ENCODE measurements at places on chromosomes 16 and 17.

- no peak for DNase-seq
Observed at GRCh38 chr16:84391151-84392030, 23.1 kb downstream of the ATP2C2 start.

DNA sequence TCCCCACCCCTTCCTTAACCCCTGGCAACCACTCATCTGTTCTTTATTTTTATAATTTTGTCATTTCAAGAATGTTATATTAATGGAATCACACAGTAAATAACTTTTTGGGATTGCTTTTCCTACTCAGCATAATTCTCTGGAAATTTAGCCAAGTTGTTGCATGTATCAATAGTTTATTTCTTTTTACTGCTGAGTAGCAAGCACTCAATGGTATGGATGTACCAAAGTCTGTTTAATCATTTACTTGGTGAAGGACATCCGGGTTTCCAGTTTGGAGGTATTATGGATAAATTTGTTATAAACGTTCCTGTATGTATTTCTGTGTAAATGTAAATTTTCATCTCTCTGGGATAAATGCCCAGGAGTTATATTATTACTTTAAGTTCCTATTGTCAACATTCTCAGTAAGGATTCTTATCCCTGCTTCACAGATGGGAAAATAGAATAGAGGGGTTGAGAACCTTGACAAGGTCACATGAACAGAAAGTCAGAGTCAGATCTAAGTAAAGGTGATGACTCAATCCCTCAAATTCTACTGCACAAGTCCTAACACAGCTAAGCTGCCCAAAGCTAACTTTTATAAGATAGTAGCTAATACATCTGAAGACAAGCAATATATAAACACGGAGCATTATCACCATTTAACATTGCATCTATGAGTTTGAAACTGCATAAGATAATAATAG is 62.4 kb upstream of the MTMR4 start:
- DNase-seq, result no peak

- no peak for DNase-seq
Observed at GRCh38 chr16:12586701-12587100, 217.0 kb downstream of the CPPED1 start.

DNA sequence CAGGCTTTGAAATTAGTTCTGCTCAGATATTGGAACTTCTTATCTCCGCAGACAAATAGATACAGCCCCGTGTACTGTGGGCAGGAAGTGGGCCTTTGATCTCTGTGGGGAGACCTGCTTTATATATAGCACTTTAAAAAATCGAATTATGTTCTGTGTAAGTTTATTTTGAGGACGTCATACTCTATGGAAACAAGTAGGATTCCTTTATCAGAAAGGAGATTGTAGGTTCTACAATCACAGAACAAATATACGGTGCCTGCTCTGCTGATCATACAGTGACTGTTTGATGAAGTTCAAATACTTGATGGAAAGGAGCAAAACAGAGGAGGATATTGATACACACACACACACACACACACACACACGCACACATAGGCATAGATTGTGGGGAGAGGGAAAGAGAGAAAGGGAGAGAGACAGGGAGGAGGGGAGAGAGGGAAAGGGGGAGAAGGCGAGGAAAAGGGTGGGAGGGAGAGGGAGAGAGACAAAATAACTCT is 14.7 kb upstream of the TMEM220 start:
- DNase-seq, result no peak

DNA sequence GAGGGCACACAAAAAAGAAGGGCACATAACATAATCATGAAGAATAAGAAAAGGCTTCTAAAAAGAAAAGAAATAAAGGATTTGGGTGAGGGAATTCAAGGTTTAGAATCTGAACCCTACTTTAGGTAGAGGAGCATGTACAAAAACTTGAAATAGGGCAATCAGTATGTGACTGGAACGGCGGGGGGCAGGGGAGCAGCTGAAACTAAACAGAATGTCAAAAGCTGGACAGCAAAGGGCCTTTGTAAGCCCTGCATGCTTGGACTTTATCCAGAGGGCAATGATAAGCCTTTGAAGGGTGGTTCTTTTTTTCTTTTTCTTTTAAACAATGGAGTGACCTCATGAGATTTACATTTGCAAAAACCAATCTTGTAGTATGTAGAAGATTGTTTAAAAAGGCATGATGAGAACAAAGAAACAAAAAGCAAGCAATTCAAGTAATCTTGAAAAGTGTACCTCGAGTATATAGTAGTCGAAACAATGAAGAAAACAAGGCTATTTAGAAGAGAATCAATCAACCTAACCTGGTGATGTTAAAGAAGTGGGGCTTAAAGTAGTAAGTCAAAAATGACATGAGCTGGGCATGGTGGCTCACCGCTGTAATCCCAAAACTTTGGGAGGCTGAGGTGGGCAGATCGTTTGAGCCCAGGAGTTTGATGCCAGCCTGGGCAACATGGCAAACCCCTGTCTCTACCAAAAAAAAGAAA is 46.7 kb upstream of the ANKFY1 start:
- DNase-seq, result no peak

GRCh38 chr17:12098568-12098967 is 77.9 kb downstream of the MAP2K4 start:
- no peak for DNase-seq

DNA sequence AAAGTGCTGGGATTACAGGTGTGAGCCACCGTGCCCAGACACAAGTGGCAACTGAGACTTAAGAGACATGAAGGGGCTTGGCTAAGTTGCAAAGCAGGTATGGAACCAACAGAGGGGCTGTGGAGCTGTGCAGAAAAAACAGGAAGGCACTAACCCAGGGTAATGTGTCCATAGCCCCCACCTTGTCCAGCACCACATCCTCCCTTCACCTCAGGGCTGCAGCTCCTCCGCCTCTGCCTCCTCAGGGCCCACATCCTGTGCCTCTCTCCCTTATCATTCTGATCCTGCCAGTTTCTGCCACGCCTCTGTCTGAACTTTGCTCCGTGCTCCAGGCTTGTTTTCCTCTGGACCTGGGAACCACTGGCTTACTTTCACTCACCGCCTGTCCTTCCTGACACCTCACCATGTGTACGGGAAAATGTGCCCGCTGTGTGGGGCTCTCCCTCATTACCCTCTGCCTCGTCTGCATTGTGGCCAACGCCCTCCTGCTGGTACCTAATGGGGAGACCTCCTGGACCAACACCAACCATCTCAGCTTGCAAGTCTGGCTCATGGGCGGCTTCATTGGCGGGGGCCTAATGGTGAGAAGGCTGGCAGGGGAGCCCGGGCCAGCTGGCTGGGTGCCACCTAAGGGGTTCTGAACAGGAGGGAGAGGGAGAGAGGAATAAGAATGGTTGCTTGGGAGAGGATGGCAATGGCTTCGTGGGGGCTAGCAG is at the start of gene TM4SF5:
Gene TM4SF5, plus strand, starts transcription at position 368 of the 716 bp plus-strand sequence. Its CDS starts 37 bp downstream, at position 405.
- DNase-seq, result peak; percentile 13

DNA sequence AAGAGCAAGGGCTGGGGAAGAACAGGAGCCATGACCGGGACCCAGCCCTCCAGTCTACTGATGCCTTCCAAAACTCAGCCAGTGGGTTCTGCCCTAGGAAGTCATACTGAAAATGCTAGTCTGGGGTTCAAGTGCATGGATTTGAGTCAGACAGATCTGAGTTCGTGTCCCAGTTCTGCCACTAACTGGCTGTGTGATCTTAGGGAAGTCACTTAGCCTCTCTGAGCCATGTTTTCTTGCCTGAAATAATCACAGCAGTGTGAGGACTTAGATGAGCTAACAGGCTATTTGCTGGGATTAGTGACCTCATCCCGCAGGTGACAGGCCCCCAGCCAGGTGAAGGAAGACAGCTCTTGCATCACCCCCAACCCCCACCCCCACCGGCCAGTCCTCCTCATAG is 4.4 kb downstream of the GRIN2C start:
- DNase-seq, result no peak

DNA sequence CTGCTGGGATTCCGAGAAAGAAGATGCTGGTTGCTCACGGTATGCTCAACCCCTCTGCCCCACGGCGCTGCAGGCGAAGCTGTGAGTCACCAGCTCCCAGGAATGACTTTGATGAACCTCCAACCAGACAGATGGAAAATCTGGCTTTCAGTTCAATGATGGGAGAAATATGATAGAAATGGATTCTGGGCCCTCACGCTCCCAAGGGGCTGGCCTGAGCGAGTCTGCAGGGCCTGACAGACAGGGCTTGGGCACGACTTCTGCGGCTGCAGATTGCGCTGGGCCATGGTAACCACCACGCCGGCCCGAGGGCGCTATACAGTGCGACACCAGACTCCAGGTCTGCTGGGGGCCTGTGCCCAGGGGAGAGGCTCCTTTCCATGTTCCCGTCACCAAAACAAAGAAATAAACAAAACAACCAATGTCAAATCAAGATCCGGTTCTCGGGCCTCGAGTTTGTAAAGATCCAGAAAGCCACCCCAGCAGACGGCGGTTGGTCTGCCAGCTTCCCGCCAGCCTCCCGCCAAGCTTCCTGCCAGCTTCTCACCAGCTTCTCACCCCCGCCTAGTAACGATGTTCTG is 11.1 kb upstream of the ABR start:
- no peak for DNase-seq

DNA sequence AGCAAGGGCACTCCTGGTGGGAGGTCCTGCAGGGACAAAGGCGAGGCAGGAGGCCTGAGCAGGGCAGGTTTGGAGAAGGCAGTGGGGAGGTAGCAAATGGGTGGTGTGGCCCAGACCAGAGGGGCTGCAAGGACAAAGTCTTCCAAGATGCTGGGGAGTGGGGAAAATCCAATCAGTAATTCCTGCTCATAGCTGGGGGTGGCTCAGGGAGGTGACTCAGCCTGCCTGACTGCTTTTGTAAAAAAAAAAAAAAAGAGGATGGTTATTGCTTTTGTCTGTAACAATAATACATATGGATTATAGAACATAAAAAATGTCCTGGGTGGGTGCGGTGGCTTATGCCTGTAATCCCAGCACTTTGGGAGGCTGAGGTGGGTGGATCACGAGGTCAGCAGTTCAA is 5.2 kb downstream of the IL34 start:
- DNase-seq, result no peak

DNA sequence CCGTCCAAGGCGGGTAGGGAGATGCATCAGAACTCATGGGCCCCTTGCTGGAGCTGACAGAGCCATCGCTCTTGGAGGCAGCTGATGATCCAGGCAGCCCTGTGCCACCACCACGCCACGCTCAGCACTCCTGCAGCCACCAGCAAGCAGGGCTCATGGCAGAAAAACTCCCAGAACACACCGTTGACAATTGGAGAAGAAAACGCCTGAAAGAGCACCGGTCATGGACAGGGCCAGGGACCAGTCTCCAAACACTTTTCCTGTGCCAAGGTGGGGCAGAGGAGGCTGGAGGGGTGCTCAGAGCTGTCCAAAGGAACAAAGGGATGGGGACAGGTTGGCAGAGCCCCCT is 132.2 kb downstream of the FOXL1 start:
- DNase-seq, result no peak

- DNase-seq, result no peak
Observed at GRCh38 chr17:68296217-68297191, 5.2 kb downstream of the ARSG start.

GRCh38 chr16:81901484-81901883 is 109.8 kb downstream of the SDR42E1 start:
- no peak for DNase-seq

DNA sequence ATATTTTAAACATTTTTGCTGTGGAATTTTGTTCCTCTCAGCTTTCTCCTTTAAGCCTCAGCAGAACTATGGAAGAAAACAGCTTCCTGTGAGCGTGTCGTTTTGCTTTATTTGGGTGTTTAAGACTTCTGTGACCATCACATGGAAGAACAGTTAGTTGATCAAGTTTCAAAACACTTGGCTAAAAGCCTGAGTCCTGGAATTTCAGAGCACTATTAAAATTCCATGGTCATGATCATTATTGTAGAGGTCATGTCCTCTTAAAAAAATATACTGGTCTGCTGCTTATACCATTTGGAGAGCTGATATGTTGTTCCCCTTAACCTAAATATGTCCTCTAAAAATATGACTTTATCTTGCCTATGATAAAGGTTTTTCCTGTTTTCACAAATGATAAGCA is 12.6 kb upstream of the CDR2 start:
- no peak for DNase-seq

DNA sequence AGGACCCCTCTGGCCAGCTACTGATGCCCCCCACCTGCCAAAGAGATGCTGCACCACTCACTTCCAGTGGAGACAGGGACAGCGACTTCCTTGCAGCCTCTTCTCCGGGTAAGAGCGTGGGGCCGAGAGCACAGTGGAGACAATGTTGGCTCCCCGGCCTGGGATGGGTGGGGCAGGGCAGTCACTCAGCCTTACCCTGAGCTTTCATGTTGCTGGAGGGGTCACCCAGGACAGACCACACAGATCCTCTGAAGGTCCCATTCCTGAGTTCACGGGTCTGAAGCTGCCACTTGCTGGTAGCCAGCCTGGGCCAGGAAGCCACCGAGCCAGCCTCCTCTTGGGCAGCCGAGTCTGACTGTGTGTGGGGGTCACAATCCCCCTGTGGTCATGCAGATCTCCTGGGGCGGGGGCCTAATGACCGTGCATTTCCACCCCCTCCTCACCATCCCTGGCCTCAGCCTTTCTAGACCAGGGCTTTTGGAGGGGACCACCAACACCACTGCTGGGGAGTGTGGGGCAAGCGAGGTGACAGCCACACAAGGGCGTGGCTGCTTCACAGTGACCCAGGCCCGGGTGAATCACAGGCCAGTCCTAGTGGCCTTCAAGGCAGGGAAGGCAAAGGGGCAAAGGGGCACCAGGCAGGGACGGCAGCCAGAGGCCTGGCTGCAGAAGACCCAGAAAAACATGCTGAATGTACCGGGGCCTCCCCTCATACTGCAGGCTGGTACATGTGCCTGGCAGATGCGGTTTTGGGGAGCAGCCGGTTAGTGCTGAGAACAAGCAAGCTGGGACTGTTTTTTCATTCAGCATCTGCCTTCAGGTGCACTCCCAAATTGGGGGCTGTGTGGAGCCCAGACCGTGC is 10.4 kb downstream of the TAF1C start:
- DNase-seq, result no peak

- DNase-seq, result no peak
Observed at GRCh38 chr16:4775005-4775404, 8.0 kb upstream of the ZNF500 start.

GRCh38 chr16:84986879-84987278 is 24.5 kb downstream of the ZDHHC7 start:
- DNase-seq, result no peak

DNA sequence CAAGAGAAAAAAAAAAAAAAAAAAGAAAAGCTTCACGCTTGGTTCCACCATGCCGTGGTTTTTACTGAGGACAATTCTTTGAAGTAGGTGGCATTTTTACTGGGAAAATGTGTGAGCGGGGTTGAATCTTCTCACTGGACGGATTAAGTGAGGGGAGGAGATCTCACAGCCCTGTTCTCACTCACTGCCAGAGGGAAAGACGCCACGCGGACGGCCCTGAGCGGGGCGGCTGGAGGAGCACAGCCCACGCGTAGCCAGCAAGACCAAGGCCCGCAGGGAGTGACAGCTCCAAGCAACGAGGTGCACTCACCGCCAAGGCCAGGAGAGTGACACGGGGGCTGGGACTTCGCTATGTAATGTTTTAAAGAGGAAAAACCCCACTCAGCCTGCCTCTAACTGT is 43.1 kb downstream of the MRM3 start:
- DNase-seq, result no peak
